ENCODE measurements at places on chromosomes 3 and 15.

GRCh38 chr15:66580643-66581042 is 14.8 kb upstream of the LCTL start:
- no peak for DNase-seq

DNA sequence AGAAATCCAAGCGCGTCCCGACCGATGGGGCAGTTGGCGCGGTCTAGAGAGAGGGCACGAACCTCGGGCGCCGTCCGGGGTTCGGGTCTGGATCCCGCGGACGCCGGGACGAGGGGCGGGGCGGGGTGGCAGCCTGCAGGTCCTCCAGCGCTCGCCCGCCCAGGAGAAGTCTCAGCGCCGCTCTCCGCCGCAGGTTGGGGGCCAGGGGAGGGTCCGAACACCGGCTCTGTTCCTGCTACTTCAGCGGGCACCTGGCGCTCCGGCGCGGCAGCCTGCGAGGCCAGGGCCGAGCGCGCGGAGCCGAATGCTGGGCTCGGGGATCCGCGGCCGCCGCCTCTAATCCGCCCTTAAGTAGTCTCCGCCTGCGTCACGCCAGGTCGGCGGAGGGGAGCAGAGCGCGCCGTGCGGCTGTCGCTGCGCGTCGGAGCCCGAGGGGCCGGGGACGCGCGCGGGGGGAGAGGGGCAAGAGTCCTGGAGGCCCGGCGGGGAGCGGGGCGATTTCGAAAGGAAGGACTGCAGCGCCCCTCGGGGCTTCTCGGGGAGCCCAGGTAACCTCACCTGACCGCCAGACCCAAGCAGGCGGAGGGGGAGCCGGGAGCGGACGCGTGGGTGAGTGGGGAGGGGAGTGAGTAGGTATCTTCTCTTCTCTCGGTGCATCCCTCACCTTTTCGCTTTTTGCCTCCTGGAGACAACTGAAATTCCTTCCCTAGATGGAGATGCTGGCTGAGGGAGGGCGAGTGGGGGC is at the start of gene GJD2:
Gene GJD2 (minus strand): TSS at position 325 of the 745 bp plus-strand sequence. CDS start 510 bp downstream, outside the sequence.
- no peak for DNase-seq

- DNase-seq: no peak
Observed at GRCh38 chr15:42345504-42345903, 13.8 kb upstream of the CAPN3 start.

GRCh38 chr3:58093574-58094195 is 85.5 kb downstream of the FLNB start:
- peak; percentile 93 for DNase-seq

Data from non-pigmented ciliary epithelial cell (primary cell).